ENCODE measurements at places on chromosomes 1 and 21.
A peak's percentile ranks its signal among the peaks of the same experiment; 100 is the strongest.

- no peak for DNase-seq
Observed at GRCh38 chr21:39480271-39480670, 28.5 kb downstream of the SH3BGR start.

- DNase-seq = no peak
Observed at GRCh38 chr1:31872658-31873636, 57.1 kb upstream of the SPOCD1 start.

DNA sequence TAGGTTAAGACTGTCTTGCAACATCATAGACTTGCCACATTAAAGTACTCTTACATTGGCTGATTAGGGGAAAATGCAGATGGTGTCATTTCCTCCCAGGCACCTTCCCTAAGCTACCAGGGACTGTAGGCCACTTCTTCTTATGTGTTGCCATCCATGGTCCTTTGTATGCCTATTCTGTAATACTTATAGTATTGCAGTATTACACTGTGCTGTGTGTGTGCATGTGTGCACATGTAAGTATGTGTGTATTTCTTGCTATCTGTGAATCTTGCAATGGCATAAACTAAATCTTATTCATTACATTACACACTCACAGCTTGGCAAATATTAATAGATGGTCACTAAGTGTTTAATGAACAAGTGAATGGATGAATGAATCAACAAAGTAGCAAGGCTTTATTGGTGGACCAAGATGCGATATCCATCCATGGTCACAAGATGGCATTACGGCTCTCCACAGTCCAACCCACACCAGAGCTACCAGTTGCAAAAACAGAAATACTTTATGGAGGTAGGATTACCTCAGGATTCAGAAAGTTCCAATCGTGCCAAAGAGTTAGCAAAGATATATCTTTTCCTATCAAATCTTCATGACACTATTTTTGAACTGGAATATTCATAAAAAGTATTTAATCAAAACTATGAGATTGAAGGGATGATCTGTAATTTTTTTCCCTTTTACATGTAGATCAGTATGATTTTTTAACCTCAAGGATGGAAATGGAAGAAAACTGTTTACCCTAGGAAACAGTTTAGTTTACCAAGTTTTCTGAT is 160.2 kb downstream of the DENND1B start:
- peak; percentile 3 for DNase-seq

GRCh38 chr1:3541936-3542335 is 69.4 kb downstream of the MEGF6 start:
- no peak for DNase-seq

- DNase-seq = no peak
Observed at GRCh38 chr21:39721885-39722284, 23.1 kb upstream of the IGSF5 start.

DNA sequence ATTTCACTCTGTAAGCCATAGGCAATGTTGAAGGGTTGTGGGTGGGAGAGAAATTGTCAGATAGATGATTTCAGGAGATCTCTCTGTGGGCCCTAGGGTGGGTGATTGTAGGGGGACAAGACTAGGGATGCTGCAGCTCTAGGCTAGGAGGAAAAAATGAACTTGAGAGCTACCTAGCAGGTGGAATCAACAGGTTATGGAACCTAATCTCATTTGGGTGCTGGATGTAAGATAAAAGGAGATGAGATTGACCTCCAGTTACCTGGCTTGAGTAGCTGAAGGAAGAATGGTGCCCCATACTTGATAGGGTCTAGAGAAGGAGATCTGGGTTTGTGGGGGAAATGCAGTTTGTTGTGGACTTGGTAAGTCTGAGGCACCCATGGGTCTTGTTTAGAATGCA is 396.5 kb downstream of the RRAGC start:
- DNase-seq = no peak

GRCh38 chr1:230264342-230264741 is 161.8 kb downstream of the PGBD5 start:
- no peak for DNase-seq

DNA sequence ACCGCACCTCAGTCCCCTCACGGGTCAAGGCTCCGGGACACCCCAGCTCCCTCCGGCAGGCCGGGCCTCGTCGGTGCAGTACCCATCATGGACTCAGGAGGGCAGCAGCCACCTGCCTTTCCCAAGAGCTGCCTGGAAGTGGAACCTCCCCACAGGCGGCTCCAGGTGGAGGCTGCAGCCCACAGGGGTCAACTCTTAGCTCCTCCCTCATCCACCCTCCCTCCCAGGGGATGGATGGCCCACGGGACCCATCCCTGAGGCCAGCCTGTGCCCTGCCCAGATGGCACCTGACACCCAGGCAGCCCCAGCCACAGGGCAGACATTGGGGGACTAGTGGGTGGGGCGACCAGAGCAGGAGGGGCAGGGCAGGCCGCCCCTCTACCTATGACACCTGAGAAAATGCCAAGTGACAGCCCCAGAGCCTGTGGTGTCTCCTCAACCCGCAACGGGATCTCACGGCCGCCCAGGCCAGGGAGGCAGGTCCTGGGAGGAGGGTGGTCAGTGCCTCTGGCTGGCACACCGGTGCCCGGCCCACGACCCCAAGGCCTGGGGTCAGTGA is 1.2 kb upstream of the ARHGEF16 start:
- peak; percentile 67 for DNase-seq

- no peak for DNase-seq
Observed at GRCh38 chr21:36183144-36183795, 26.6 kb downstream of the DOP1B start.

DNA sequence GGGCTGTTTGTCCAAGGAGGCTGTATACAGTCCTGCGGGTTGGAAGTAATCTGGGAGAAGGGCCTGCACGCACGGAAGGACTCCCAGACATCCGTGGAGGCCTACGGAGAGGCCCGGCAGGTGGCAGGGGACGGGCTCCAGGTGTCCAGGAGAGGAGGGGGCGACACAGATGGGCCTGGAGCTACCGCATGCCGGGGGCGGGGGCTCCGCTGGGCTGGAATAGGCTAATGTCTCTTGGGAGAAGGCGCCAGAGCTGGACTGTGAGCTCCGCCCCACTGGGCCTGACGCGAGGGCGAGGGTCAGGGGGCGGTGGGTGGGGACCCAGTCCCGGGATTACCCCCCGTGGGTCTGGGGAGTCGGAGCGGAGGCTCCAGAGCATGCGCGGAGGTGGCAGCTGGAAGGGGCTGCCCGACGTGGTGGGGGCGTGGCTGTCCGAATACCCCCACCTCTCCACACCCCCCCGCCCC is 659 bp downstream of the AGO1 start:
- peak; percentile 38 for DNase-seq

DNA sequence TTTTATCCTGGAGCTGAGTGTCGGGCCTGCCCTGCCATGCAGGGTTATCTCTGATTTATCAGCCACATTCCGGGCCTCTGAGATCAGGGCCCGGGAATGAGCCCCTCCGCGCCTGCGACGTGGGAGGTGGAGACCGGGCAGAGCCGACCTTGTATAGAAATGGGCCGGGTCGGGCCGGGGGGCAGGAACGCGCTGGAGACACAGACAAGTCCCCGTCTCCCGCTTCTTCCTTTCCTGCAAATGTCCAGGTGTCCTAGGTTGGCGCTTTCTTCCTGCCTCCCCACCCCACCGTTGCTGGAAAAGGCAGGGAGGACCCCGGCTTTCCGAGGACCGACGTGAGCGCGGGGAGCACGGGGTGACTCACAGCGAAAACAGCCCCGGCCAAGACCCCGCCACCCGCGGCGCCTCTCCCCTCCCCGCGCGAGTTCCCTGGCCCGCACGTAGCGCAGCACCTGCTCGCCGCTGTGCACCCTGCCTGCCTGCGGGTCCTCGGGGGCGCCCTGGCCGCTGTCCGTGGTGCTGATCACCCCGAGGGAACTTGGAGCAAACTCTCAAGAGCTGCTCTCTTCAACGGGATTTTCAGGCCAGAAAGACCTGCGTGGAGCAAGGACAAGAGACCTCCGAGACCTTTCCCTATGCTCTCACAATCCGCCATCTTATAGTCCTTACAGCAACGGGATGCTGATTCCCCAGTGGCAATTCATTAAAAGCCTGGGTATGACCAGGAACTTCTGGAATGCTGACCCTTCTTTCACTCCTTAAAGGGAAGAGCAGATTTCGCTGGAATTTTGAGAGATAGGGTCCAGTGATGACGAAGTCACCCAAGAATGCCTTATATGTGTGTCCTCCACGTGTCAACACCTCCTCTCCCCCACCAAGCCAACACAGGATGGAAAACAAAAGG is 475 bp upstream of the NPPB start:
- peak; percentile 65 for DNase-seq

- no peak for DNase-seq
Observed at GRCh38 chr21:45939521-45940045, 42.0 kb upstream of the COL6A1 start.

GRCh38 chr1:246147524-246148461 is 359.3 kb downstream of the SMYD3 start:
- DNase-seq = no peak

DNA sequence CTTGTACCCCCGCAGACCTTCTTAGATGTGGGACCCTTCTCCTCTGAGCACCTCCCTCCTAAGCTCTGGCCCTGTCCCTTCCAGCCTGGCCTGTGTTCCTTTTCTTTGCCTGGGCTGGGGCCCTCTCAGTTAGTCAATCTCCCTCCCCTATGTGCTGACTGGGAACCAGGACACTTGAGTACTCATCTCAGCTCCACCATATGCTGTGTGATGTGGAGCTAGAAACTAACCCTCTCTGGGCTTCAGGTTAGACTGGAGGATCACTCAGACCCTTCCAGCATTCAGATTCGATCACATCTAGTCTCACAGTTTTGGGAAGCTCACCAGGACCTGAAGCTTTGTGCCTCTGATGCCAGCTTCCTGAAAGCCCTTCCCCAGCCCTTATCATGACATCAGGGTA is 40.6 kb downstream of the TRIM62 start:
- no peak for DNase-seq

GRCh38 chr1:93344886-93345632 is 648 bp upstream of the DR1 start:
- no peak for DNase-seq

- DNase-seq = no peak
Observed at GRCh38 chr1:89682611-89683010, 49.7 kb downstream of the LRRC8C start.

- no peak for DNase-seq
Observed at GRCh38 chr1:155591770-155592169, 18.2 kb upstream of the MSTO1 start.

GRCh38 chr1:186374303-186375151 is 526 bp downstream of the TPR start:
- DNase-seq = no peak

- no peak for DNase-seq
Observed at GRCh38 chr21:35651196-35651595, 409.1 kb downstream of the SETD4 start.

GRCh38 chr1:167467126-167467710 is 51.1 kb downstream of the CD247 start:
- no peak for DNase-seq

DNA sequence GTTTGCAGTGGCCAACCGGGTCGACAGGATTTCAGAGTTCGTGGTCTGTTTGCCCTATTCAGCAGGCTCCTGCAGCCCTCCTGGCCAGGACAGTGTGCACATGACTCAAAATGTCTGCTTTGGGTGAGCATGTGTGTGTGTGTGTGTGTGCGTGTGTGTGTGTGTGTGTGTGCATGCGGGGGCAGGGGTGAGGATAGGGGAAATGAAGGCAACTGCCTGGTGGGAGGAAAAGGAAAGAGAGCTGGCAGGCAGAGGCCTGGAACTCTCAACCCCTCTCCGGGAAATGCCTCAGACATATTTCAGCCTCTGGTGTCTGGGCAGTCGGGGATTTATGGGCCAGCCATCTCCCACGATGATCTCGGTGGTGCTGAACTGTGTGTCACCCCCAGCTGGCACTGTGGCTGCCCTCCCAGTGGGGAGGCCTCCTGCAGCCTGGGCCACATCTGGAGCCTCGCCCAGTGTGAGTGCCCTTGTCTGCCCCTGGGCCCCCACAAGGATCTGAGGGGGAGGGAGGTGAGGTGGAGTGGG is 15.2 kb downstream of the CDCP2 start:
- DNase-seq = no peak

DNA sequence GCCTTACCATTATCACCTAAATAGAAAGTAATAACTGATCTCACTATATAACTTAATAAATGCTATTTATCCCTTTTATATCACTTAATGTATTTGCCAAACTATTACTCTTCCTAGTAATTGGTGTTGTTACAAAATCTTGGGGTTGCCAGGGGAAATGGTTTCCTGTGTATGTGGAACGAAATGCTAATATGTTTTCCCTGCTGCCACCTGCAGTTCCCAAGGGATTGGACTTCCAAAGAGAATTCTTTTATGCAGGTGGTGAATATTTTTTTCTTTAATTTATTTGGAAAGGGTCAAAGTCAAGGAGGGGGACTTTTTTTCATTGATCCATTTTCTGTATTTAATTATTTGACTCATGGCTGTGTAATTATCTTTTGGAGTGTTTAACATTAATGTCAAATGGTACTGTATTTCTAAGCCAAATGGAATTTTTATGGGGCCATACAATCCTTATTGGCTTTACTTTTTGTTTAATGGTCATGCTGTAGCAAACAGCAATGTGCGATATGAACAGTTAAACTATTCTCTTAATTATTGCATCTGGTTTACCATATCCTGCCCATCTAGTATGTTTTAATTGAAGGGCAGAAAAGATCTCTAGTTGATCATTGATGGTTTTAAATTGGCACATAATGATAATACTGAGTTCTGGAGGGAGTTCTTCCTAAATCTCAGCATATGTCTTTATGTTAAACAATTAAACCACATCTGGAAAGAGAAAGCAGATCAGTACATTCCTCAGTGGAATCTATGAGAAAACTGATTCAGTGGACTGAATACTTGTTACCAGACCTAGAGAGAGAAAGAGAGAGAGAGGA is 486.3 kb downstream of the TTLL7 start:
- DNase-seq = no peak

DNA sequence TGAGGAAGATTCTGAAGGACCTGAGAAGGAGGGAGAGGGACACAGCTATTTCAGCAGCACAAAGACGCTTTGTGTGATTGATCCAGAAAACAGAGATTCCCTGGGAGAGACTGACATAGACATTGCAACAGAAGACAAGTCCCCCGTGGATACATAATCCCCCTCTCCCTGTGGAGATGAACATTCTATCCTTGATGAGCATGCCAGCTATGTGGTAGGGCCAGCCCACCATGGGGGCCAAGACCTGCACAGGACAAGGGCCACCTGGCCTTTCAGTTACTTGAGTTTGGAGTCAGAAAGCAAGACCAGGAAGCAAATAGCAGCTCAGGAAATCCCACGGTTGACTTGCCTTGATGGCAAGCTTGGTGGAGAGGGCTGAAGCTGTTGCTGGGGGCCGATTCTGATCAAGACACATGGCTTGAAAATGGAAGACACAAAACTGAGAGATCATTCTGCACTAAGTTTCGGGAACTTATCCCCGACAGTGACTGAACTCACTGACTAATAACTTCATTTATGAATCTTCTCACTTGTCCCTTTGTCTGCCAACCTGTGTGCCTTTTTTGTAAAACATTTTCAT is 161.3 kb upstream of the SGIP1 start:
- no peak for DNase-seq
